ENCODE measurements at places on chromosomes 4 and X.
A peak's percentile ranks its signal among the peaks of the same experiment; 100 is the strongest.

DNA sequence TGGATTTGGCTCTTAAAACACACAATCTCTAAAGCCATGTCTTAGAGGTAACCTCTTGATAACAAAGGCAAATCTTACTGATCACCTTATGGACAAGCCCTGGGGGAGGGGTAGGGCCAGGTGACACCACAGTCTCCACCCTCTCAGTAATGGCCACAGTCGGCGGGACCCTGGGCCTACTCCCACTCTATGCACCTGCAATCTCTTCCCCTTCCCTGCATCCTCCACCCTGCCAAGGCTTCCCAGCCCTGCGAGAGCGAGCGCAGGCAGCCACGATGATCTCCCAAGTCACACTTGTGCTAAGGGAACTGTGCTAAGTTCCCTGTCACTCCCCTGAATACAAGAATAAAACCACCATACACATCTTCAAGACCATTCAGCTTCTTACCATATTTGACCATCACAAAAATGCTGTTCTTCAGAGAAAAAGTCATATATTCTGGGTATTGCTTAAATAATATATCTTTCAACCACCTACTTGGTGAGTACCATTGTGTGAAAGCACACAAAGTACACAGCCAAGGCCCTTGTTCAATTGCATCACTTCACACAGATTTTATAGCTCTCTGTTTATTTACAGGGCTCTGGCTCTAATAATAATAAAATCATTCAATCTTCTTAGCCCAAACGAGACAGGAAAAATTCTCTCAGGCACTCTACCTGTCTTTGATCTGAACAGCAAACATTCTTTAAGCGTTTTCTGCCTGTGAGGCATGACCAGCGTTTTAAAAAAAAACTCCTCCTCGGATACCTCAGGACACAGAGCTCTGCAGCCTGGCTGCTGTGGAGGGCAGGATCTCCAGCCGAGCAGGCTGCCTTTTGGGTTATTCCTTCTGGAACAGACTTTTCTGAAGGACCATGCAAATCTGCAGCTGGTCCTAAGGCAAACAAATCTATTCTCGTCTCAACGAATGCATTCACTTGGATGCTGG lies 115.7 kb upstream of the MAP3K15 start:
- DNase-seq = no peak

GRCh38 chr4:27629532-27630225 lies 769.0 kb downstream of the STIM2 start:
- DNase-seq = no peak

DNA sequence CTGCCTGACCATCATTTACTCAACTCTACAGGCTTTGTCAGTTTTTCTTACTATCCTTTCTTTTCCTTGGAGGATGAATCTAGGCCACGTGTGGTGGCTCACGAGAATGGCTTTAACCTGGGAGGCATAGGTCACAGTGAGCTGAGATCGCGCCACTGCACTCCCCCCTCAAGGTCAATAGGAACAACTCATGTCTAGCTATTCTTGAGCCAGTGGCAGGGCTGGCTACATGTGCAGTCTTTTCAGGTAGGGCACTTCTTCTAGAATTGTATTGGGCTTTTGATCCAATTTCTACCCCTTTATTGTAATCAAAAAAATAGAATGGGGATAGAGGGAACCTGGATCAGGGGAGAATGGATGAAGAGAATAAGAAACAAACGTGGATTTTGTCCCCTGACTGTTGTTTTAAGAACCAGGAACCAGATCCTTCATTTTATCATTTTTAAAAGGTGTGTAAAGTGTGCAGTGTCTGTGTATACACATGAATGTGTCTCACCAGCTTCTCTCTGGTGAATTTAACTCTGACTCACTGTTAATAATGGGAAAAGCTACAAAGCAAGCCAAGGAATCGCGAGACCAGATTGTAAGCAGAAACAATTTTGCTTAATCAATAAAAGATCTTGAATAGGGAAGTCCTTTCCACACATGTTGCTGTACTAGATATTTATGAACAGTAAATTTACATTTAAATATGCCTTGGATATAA lies 283.9 kb upstream of the GPC4 start:
- DNase-seq = peak; percentile 19

- no peak for DNase-seq
These were observed 4.3 kb downstream of the SLC9A7 start for GRCh38 chrX:46754586-46755061.

GRCh38 chr4:77950203-77950602 lies 87.6 kb downstream of the MRPL1 start:
- DNase-seq = no peak

GRCh38 chr4:184028561-184029374 lies 123.7 kb downstream of the STOX2 start:
- no peak for DNase-seq

DNA sequence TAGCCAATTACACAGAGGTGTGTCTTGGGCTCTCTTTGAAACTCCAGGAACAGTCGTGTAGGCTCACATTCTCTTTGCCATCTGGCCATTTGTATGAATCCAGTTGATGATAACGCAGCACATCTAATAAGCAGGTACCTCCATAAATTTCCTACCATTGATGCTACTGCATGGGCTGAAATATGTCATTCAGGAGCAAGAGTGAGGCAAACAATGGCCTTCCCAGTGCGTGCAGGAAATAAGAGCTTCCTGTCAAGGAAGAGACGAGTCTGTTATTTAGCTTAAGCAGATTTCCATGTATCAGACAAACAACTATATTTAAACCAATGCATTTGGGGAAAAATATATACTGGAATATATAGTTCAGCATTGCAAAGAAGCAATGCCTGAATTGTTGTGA lies 102.1 kb upstream of the MXRA5 start:
- DNase-seq = no peak

DNA sequence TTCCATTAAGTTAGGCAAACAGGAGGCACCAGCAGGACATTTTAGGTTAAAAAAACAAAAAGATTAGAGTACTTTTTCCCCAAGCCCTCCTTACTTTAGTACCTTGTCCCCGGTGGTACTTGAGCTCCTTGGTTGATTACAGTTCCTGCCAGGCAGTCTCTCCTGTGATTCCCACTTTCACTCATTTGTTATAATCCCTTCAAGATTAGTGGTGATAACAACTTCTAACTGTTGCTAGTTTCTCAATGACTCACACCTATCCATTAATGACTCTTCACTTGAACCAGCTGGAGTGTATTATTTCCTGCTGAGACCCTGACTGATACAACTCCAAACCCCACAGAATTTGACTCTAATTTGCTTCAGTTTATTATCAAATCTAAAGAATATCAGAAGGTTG lies 765.0 kb upstream of the DIAPH2 start:
- DNase-seq = no peak

DNA sequence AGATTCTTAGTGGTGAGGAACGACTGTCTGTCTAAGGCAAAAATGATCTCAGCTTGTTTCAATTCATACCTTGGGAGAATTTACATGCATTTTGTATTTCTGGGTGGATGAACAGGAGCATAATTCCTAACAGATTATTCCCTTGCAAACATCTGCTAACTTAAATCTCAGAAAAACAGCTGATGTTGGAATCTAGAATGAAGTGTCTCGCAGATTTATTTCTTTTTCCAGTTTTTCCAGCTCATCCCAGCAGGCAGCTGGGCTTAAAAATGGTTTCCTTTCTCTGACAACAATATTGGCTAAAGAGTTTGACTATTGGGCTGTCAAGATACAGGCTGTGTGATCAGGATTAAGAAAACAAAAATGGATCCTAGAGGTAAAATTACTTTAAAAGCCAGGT lies 1.1 kb downstream of the LNX1 start:
- no peak for DNase-seq

DNA sequence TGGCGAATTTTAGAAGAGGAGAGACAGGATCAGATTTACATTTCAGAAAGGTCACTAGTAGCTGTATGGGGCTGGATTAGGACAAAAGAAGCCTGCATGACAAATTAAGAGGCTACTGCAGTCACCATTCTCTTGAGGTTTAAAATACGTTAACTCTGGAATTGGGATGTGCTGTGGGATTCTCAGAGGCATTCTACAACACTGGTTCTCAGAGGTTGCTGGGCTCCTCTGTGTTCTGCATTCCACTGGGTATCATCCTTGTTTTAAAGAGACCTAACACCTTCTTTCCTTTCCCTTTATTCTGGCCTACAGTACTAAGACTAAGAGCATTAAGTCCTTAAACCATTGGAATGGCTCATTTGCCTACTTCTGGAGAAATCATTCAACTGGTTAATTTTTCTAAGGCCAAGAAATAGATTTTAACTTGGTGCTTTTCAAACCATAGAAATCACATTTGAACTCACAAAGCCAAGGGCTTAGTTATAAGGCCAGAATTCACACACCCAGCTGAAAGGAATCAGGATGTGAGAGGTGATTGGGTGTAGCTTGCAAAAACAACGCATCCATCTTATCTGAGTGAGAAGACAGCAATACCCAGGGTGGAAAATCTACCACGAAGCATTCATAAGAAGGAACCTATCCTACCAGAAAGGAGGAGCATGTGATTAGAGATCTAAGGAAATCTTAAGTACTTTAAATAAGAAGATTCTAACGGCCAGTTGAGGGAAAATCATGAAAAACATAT lies 116.6 kb downstream of the SHISA3 start:
- no peak for DNase-seq

DNA sequence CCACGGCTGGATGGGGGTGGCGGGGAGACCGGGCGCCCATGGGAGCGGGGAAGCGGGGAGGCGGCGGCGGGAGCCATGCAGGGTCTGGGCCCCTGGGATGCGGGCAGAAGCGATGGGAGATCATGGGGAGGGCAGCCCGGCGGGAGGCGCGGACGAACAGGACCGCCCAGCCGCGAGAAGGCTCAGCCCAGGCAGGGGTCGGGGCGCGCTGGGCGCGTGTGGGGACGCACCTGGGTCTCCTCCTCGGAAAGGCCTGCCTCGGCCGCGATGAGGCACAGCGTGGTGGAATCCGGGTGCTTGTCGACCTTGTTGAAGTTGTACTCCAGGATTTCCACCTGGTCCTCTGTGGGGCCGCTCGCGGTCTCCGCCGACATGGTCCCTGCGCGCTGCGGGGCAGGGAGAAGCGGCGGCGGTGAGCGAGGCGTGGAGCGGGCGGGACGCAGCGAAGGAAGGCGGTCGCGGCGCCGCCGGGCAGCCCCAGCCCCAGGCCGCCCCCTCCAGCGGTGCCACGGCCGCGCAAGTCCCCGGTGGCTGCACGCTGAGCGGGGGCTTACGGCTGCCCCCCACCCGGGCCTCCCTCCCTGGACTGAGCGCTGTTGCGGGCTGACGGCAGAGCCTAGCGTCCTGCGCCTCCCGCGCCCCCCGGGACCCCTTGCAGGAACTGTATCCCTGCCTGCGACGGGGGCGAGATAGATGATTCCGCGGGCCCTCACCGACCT lies 25.3 kb downstream of the HOPX start:
- no peak for DNase-seq

- DNase-seq = no peak
These were observed 18.3 kb downstream of the C4orf50 start for GRCh38 chr4:5999830-6000365.

DNA sequence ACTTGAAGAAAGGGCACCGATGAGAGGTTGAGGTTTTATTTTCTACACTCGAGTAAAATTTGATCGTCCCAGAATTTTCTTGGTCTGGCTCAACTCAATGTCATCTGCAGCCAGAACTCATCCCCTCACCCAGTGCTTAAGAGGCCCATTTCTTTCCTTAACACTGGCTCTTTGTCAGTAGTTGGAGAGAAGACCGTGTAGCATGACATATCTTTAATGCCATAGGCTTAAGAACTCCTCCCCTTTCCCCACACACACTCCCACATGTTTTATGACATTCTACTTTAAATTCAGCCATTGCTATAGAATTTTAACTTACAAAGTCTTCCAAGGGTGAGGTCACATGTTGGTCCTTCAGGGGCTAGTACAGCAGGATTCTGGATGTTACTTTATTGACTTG lies 44.2 kb upstream of the ZNF827 start:
- no peak for DNase-seq

DNA sequence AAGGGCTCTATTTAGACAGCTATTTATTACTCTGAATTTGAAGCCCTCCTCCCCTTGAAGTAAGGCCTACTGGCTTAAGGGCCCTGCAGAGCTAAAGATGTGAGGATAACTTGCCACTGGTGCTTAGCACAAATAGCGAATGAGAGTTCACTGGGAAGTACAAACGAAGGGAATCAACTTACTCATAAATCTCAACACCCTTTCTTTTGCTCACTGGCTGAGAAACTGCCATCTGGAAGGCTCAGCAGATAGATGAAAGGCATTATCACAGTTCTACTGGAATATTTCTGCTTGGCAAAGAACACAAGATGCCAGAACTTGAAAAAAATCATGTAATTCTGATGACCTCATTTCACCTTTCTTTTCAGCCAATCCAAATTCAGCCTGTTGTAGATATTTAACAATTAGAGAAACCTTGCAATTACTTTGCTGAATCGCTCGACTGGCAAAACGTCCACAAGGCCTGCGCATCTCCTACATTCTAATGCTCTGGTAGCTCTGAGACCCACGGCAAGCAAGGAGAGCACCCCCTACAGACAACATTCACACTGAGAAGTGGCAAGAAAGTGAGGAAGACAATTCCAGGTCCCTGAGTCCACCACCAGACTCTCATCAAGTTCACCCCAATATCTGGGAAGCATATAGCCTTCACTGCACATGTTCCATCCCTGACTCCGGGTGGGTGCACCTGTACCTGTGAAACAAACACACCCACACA lies 27.5 kb downstream of the TSPAN5 start:
- DNase-seq = no peak

- no peak for DNase-seq
These were observed 56.4 kb downstream of the TMA16 start for GRCh38 chr4:163550869-163551267.

DNA sequence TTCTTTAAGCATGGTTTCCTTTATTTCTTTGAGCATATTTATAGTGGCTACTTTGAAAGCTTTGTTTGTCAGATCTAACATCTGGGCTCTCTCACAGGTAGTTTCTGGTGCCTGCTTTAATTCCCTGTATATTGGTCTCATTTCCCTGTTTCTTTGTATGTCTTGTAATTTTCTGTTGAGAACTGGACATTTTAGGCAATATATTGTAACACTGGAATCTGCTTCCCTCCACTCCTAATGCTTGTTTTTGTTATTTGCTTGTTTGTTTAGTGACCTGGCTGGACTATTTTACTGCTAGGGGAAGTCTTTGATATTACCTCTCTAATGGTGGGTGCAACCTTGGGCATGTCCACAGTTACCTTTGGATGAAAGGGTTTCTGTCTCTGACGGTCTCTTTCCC lies 25.0 kb downstream of the BMPR1B start:
- no peak for DNase-seq

DNA sequence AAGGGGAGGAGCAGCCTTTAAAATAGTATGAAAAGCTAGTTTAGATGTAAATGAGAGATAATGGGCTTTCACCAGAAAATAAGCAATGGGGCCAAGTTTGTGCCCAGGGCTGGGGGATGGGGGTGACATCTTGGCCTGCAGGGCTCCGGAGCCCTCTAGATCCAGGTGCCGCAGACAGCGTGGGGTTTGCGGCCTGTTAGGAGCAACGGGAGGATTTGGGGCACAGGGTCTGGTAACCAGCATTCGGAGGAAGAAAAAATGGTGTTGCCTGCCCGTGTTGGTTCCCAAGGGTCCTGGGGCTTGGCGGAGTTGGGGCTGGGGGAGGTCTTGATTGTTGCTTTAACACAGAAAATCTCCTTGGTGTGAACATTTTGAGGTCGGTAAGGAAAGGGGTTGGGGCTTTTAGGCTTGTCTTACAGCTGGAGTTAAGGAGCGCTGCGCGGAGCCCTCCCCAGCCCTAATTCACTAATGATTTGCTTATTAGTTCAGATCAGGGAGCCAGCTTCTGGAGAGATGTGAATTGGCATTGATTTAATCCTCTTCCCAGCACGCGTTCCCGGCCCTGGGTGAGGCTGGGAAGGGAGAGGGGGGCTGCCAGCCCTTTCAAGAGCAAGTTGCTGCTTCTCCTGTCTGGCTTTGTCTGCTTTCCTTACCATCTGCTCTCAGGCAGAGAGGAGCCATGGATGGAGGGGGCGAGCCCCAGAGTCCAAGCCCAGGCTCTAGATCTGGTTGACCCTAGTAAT lies 443.4 kb downstream of the BCOR start:
- DNase-seq = peak; percentile 87

All from HAP-1 (cell line).